Left lung (tissue), 14 donors: ENCODE measurements at places on chromosomes 7 and 10.
A peak's percentile ranks its signal among the peaks of the same experiment; 100 is the strongest.

GRCh38 chr10:94315975-94316464 lies 46.7 kb downstream of the NOC3L start:
- no peak overlapping the region for H3K4me3 ChIP-seq
- H3K36me3 ChIP-seq: no peaks in the 10 kb centered on the region
- no peak overlapping the region for H3K27ac ChIP-seq
- no peaks in the 10 kb centered on the region for H3K4me1 ChIP-seq

- peak; percentile 53 for DNase-seq
- H3K4me3 ChIP-seq: no peak overlapping the region
- H3K27me3 ChIP-seq: peaks cover 21% of the 10 kb centered on the region
- H3K27ac ChIP-seq: no peak overlapping the region
These were observed 284.7 kb upstream of the SHH start for GRCh38 chr7:156096771-156097538.

GRCh38 chr7:93004906-93005305 lies 112.9 kb downstream of the SAMD9 start:
- DNase-seq: no peak
- H3K27me3 ChIP-seq: no peaks in the 10 kb centered on the region
- no peak overlapping the region for H3K4me3 ChIP-seq
- H3K27ac ChIP-seq: no peak overlapping the region
- no peaks in the 10 kb centered on the region for H3K36me3 ChIP-seq
- no peaks in the 10 kb centered on the region for H3K4me1 ChIP-seq

GRCh38 chr10:62810156-62810902 lies 5.8 kb downstream of the ADO start:
- H3K36me3 ChIP-seq: no peaks in the 10 kb centered on the region
- peaks cover 26% of the 10 kb centered on the region for H3K27me3 ChIP-seq
- H3K4me3 ChIP-seq: no peak overlapping the region
- DNase-seq: no peak
- H3K4me1 ChIP-seq: peaks cover 50% of the 10 kb centered on the region

- peaks cover 6% of the 10 kb centered on the region for H3K4me1 ChIP-seq
- no peaks in the 10 kb centered on the region for H3K36me3 ChIP-seq
- no peak overlapping the region for H3K4me3 ChIP-seq
- no peak for DNase-seq
- H3K27ac ChIP-seq: no peak overlapping the region
These were observed 25.8 kb downstream of the POLL start for GRCh38 chr10:101562231-101562630.

DNA sequence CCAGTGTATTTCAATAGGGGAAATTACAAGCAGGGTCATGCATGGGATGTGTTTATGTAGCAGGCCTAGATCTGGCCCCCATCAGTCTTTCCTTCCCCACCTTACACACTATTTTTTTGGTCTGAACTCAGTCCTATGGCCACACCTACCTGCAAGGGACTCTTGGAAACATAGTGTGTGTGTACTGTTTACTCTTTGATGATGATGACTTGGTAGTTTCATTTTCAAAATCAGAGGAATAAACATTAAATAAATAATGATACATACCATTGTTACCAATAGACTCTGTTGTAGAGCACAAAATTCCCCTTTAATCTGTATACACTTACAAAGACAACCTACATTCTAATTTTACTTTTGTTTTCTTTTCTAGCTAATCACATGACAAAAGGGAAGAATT lies 191.0 kb downstream of the ZEB1 start:
- no peaks in the 10 kb centered on the region for H3K4me1 ChIP-seq
- DNase-seq: no peak
- peaks cover 39% of the 10 kb centered on the region for H3K36me3 ChIP-seq
- peak overlapping the region; percentile 10 for H3K27ac ChIP-seq
- H3K4me3 ChIP-seq: no peak overlapping the region

DNA sequence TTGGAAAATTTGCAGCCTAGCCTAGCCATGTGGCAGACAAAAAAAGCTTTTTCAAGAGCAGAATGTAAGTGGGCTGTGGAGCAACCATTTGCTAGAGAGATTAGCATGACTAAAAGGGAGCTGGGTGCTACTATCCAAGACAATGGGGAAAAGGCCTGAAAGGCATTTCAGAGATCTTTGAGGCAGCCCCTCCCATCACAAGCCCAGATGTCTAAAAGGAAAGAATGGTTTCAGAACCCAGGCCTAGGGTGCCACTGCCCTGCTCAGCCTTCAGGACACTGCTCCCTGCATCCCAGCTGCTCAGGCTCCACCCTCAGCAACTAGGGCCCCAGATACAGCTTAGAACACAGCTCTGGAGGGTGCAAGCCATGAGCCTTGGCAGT lies 24.7 kb downstream of the PNLIPRP3 start:
- H3K4me1 ChIP-seq: no peaks in the 10 kb centered on the region
- DNase-seq: no peak
- H3K27ac ChIP-seq: no peak overlapping the region

DNA sequence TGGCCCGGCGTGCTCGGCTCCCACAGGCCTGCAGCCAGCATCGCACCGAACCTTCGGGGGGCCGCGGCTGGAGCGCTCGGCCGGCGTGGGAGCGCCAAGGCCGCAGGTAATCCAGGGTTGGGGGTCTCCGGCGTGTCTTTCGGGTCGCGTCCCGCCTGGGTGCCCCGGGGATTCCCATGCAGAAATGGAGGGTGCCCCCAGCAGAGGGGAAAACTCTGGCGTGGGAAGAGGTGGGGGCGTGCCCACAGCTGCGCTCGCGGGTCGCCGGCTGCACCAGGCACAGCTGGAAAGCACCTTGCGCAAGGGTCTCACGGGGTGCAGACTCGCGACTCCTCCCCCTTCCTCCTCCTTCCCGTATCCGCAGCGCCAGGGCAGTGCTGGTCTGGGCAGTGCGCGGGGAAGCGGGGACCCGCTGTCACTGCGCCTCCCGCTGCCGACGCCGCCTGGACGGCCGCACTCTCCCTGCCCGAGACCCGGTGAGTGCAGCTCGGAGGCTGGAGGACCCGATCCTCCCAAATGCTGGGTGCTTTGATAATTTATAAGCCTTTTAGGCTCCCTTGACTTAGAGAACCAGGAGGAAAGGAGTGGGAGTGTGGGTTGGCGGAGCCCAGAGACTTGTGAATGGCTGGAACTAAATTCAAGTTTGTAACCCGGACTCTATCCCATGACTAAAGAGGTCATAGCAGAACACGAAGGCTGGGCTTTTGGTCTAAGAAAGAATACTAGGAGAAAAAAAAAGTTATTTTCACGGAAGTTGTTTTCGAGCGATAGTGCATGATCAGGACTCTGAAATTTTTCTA lies 489 bp downstream of the MAP3K8 start:
- no peaks in the 10 kb centered on the region for H3K27me3 ChIP-seq
- peaks cover 27% of the 10 kb centered on the region for H3K36me3 ChIP-seq
- peaks cover 69% of the 10 kb centered on the region for H3K4me1 ChIP-seq

DNA sequence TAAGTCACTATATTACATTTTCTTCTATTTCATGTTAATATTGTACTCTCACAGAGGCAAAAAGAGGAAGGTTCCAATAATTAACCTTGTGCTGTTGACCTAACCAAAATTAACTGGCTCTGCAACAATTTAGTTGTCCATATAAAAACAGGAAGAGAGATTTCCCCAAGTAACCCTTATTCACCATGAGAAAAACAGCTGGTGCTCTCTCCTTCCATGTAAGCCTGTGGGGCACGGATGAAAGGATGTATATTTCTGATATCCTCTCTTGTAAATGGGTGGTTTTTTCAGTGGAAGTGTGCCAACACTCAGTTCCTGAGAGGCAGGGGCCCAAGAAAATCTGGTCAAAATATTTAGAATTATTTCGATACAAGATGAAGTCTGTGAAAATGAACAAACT lies 358.1 kb downstream of the CRPPA start:
- H3K27me3 ChIP-seq: no peaks in the 10 kb centered on the region
- no peak overlapping the region for H3K27ac ChIP-seq
- H3K4me3 ChIP-seq: no peak overlapping the region
- H3K4me1 ChIP-seq: peaks cover 15% of the 10 kb centered on the region
- no peaks in the 10 kb centered on the region for H3K36me3 ChIP-seq

- H3K27me3 ChIP-seq: no peaks in the 10 kb centered on the region
- DNase-seq: no peak
- H3K27ac ChIP-seq: peak overlapping the region; percentile 79
- peaks cover 4% of the 10 kb centered on the region for H3K36me3 ChIP-seq
- H3K4me3 ChIP-seq: peak overlapping the region; percentile 64
These were observed 1.1 kb upstream of the UMAD1 start for GRCh38 chr7:7639421-7639820.

GRCh38 chr10:82934429-82934828 lies 1059.4 kb downstream of the NRG3 start:
- no peak for DNase-seq
- no peaks in the 10 kb centered on the region for H3K36me3 ChIP-seq
- no peak overlapping the region for H3K27ac ChIP-seq
- no peak overlapping the region for H3K4me3 ChIP-seq
- no peaks in the 10 kb centered on the region for H3K27me3 ChIP-seq
- no peaks in the 10 kb centered on the region for H3K4me1 ChIP-seq

DNA sequence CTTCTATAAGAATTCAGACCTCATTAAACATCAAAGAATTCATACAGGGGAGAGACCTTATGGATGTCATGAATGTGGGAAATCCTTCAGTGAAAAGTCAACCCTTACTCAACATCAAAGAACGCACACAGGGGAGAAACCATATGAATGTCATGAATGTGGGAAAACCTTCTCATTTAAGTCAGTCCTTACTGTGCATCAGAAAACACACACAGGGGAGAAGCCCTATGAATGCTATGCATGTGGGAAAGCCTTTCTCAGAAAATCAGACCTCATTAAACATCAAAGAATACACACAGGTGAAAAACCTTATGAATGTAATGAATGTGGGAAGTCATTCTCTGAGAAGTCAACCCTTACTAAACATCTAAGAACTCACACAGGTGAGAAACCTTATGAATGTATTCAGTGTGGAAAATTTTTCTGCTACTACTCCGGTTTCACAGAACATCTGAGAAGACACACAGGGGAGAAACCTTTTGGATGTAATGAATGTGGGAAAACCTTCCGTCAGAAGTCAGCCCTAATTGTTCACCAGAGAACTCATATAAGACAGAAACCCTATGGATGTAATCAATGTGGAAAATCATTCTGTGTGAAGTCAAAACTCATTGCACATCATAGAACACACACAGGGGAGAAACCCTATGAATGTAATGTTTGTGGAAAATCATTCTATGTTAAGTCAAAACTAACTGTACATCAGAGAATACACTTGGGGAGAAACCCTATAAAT lies 24.1 kb downstream of the ZNF37A start:
- H3K36me3 ChIP-seq: peaks cover 4% of the 10 kb centered on the region
- no peak overlapping the region for H3K4me3 ChIP-seq
- no peaks in the 10 kb centered on the region for H3K27me3 ChIP-seq
- no peak for DNase-seq

DNA sequence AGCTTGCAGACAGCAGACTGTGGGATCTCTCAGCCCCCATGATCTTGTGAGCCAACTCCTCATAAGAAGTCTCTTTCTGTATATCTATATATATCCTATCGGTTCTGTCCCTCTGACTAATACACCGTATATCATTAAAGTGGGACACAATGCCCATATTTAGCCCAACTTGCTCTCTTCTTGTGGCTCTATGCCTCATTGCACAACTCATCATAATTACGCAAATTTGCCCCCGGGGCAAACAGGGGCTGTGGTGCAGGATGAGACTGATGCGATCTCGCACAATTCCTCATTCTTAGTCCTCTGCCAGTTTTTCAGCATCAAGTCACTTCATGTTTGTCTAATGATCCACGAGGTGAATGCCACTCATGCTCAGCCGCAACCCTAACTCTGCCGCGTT lies 183.2 kb downstream of the PRPF18 start:
- H3K4me1 ChIP-seq: no peaks in the 10 kb centered on the region
- no peak overlapping the region for H3K4me3 ChIP-seq
- no peak for DNase-seq
- no peaks in the 10 kb centered on the region for H3K36me3 ChIP-seq
- H3K27ac ChIP-seq: no peak overlapping the region
- no peaks in the 10 kb centered on the region for H3K27me3 ChIP-seq

- peaks cover 9% of the 10 kb centered on the region for H3K27me3 ChIP-seq
- no peak overlapping the region for H3K4me3 ChIP-seq
- no peak overlapping the region for H3K27ac ChIP-seq
- peaks cover 60% of the 10 kb centered on the region for H3K4me1 ChIP-seq
These were observed 28.9 kb downstream of the ADAP1 start for GRCh38 chr7:925601-926000.

DNA sequence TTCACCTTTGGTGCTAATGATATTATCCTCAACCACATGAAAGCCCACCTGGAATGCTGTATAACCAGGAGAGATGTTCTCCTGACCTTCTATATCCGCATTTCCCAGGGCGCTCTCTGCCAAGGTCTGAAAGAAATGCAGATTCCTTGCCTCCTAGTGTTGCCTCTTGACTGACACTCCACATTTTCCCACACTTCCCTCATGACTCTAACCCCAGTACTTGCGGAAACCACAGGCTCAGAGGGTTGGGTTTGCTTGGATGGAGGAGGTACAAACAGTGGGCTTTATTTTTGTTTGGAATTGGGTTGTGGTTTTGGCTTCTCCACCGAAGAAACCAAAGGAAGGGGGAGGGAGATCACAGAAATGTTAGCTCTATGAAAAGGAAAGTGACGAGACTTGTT lies 222.9 kb upstream of the CELF2 start:
- H3K27me3 ChIP-seq: no peaks in the 10 kb centered on the region
- peak overlapping the region; percentile 23 for H3K4me3 ChIP-seq
- H3K36me3 ChIP-seq: no peaks in the 10 kb centered on the region
- H3K27ac ChIP-seq: peak overlapping the region; percentile 45
- peaks cover 9% of the 10 kb centered on the region for H3K4me1 ChIP-seq
- DNase-seq: no peak

DNA sequence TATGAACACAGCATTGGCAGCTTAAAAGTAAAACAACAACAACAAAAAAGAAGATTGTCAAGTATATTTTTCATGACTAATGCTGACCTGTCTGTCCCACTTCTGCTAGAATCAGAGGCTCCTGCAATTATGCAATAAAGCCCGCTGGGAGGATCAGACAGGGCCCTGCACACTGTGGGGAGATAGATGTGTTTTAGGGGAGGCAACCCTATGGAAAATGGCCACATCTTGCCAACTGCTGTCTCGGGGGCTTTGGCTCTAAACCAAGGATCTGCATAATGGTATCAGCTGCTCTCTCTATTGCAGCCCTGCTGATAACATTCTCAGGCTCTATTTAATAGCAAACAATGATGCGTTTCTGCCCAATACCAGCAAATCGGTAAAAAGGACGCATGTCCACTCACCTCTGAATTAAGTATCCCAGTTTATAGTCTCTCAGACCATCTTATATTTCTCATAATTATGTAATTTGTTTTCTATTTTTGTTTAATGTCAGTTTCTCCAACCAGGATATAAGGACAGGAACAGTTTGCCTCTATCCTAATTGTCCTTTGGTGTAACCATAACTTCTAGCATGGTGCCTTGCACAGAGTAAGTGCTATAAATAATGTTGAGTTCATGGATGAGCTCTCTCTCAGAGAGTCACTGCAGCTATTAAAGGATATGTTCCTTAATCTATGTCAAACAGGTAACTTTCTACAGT lies 15.3 kb upstream of the PRKAR2B start:
- H3K27ac ChIP-seq: no peak overlapping the region
- H3K4me1 ChIP-seq: no peaks in the 10 kb centered on the region
- H3K27me3 ChIP-seq: no peaks in the 10 kb centered on the region
- no peak overlapping the region for H3K4me3 ChIP-seq

GRCh38 chr10:58488921-58489320 lies 23.8 kb upstream of the BICC1 start:
- no peak overlapping the region for H3K4me3 ChIP-seq
- H3K4me1 ChIP-seq: no peaks in the 10 kb centered on the region
- no peaks in the 10 kb centered on the region for H3K36me3 ChIP-seq
- H3K27me3 ChIP-seq: no peaks in the 10 kb centered on the region
- DNase-seq: no peak

GRCh38 chr10:87519582-87519981 lies 14.9 kb downstream of the MINPP1 start:
- DNase-seq: no peak
- no peak overlapping the region for H3K27ac ChIP-seq
- no peaks in the 10 kb centered on the region for H3K27me3 ChIP-seq
- H3K36me3 ChIP-seq: peaks cover 20% of the 10 kb centered on the region
- no peaks in the 10 kb centered on the region for H3K4me1 ChIP-seq
